ENCODE measurements at places on chromosomes 1 and 21.

GRCh38 chr1:46300673-46301405 lies 2.6 kb downstream of the LRRC41 start:
- peak overlapping the region; percentile 94 for H3K27ac ChIP-seq
- H3K27me3 ChIP-seq = no peaks in the 10 kb centered on the region
- no peaks in the 10 kb centered on the region for H3K36me3 ChIP-seq
- no peak for DNase-seq
- peaks cover 34% of the 10 kb centered on the region for H3K4me1 ChIP-seq
- peak overlapping the region; percentile 81 for H3K4me3 ChIP-seq

DNA sequence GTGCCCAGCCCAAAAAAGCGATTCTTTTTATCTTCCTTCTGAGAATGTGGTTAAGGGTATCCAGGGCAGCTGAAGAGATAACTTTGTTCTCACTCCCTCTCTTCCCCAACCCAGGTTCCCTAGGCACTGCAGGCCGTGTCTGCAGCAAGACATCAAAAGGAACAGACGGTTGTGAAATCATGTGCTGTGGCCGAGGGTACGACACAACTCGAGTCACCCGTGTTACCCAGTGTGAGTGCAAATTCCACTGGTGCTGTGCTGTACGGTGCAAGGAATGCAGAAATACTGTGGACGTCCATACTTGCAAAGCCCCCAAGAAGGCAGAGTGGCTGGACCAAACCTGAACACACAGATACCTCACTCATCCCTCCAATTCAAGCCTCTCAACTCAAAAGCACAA lies 11.4 kb downstream of the WNT2B start:
- H3K36me3 ChIP-seq = no peaks in the 10 kb centered on the region
- DNase-seq = no peak
- H3K4me3 ChIP-seq = no peak overlapping the region
- no peak overlapping the region for H3K27ac ChIP-seq

GRCh38 chr1:228969953-228970800 lies 234.9 kb downstream of the RHOU start:
- H3K27me3 ChIP-seq = no peaks in the 10 kb centered on the region
- H3K36me3 ChIP-seq = no peaks in the 10 kb centered on the region
- no peak overlapping the region for H3K27ac ChIP-seq
- DNase-seq = no peak

GRCh38 chr1:117120774-117121588 lies 568 bp downstream of the TRIM45 start:
- H3K4me1 ChIP-seq = no peaks in the 10 kb centered on the region
- no peaks in the 10 kb centered on the region for H3K36me3 ChIP-seq
- DNase-seq = peak; percentile 45

- DNase-seq = no peak
- H3K36me3 ChIP-seq = no peaks in the 10 kb centered on the region
- H3K4me3 ChIP-seq = no peak overlapping the region
- H3K27ac ChIP-seq = no peak overlapping the region
Observed at GRCh38 chr1:93967306-93967705, 58.1 kb upstream of the GCLM start.

GRCh38 chr1:104592926-104593325 lies 843.2 kb downstream of the AMY1C start:
- no peaks in the 10 kb centered on the region for H3K27me3 ChIP-seq
- peak; percentile 78 for DNase-seq
- H3K27ac ChIP-seq = no peak overlapping the region
- H3K4me1 ChIP-seq = peaks cover 4% of the 10 kb centered on the region

DNA sequence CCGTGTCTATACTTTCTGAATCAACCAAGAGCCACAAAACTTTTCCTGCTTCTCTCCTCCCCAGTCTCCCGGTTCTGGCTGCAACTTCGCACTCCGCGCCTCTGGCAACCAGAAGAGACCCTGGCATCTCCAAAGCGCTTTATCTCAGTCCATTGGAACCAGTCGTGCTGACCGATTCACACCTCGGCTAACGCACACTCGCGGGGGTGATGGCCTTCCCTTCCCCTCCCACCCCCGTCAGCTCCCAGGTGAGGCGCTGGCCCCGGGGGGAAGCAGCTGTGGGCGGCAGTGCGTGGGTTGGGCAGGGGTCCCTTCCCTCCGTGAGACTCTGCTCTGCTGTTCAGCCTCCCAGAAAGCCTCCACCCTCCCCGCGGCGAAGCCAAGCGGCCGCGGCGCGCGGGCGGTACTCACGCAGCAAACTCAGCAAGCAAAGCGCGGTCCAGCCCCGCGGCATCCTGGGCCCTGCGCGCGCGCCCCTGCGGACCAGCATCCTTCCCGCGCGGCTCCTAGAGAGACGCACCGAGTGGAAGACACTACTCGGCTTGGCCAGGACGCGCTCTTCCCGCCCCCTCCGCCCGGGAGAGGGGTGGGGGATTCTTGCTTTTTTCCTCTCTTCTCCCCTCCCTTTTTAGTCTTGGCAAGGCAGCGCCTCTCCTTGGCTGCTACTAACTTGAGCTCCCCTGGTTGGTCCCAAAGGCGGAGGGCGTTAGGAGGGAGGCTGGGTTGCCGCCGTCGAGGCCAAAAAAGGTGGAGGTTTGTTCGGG lies at the start of gene CD34:
CD34 (minus strand) TSS at position 535 of the 764 bp plus-strand sequence; CDS start at position 490, 45 bp downstream.
- no peaks in the 10 kb centered on the region for H3K27me3 ChIP-seq
- no peaks in the 10 kb centered on the region for H3K36me3 ChIP-seq
- peak within 1 kb of the TSS; percentile 47 for H3K4me3 ChIP-seq
- peak within 1 kb of the TSS; percentile 3 for H3K27ac ChIP-seq
- DNase-seq = no peak

DNA sequence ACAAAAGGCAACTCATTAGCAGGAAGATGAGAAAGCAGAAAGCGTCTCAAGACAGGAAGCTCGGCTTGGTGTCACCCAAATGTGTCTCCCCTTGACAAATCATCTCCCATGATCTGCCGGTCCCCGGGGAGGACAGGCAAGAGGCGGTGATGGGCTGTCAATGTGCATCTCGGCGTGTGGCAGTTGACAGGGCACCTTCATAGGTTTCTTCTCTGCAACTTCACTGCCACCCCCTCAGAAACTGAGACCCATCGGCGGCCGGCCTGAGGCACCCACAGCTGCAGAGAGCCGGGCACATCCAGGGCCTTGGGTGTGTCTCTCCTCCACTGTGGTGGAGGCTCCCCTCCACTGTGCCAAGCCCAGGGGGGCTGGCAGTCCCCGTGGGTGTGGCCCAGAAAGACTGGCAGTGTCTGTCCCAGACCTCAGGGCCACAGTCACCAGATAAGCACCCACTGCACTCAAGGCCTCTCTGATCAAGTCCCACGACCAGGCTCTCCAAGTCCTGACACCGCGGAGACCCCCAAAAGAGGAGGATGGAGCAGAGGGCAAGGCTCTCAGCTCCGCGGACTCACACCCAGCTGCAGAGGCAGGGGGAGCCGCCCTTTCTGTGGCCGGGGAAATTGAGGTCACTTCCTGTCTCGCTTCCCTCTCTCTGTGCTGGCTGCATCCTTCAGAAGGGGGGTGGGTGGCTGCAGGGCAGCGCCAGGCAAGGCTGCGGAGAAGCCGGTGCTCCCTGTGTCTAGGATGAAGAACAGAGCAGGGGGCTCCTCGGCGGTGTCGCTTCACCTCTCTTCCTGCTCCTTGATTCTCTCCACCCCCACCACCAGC lies 39.6 kb upstream of the LBR start:
- no peaks in the 10 kb centered on the region for H3K27me3 ChIP-seq
- DNase-seq = peak; percentile 94
- peak overlapping the region; percentile 35 for H3K4me3 ChIP-seq
- peak overlapping the region; percentile 74 for H3K27ac ChIP-seq
- no peaks in the 10 kb centered on the region for H3K36me3 ChIP-seq
- peaks cover 4% of the 10 kb centered on the region for H3K4me1 ChIP-seq

DNA sequence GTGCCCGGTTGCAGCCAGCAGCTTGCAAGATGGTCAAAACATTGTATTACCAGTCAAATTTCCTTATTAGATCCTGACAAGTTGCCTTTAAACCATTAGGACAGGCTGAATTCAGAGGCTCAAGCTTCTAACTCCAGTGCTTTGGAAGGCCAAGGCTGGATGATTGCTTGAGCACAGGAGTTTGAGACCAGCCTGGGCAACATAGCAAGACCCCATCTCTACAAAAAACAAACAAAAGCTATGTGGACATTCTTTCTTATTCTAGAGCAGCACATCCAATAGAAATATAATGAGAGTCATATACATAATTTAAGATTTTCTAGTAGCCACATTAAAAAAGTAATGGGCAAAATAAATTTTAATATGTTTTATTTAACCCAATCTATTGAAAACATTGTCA lies 149.3 kb downstream of the RUNX1 start:
- no peak overlapping the region for H3K27ac ChIP-seq
- DNase-seq = no peak
- no peaks in the 10 kb centered on the region for H3K4me1 ChIP-seq
- no peaks in the 10 kb centered on the region for H3K27me3 ChIP-seq

GRCh38 chr1:17259233-17259873 lies 10.5 kb downstream of the PADI3 start:
- H3K36me3 ChIP-seq = no peaks in the 10 kb centered on the region
- no peak for DNase-seq
- H3K27me3 ChIP-seq = no peaks in the 10 kb centered on the region
- no peak overlapping the region for H3K27ac ChIP-seq

GRCh38 chr1:154945160-154945961 lies 8.8 kb upstream of the PMVK start:
- H3K36me3 ChIP-seq = no peaks in the 10 kb centered on the region
- no peaks in the 10 kb centered on the region for H3K27me3 ChIP-seq
- no peak for DNase-seq
- no peak overlapping the region for H3K4me3 ChIP-seq
- peak overlapping the region; percentile 68 for H3K27ac ChIP-seq

GRCh38 chr21:41798326-41798725 lies 31.5 kb upstream of the RIPK4 start:
- H3K27me3 ChIP-seq = no peaks in the 10 kb centered on the region
- H3K27ac ChIP-seq = no peak overlapping the region
- H3K36me3 ChIP-seq = no peaks in the 10 kb centered on the region
- H3K4me3 ChIP-seq = no peak overlapping the region
- no peaks in the 10 kb centered on the region for H3K4me1 ChIP-seq

GRCh38 chr1:160077486-160077885 lies 3.9 kb upstream of the KCNJ9 start:
- no peaks in the 10 kb centered on the region for H3K27me3 ChIP-seq
- H3K27ac ChIP-seq = no peak overlapping the region
- no peaks in the 10 kb centered on the region for H3K36me3 ChIP-seq
- no peak for DNase-seq
- no peak overlapping the region for H3K4me3 ChIP-seq
- H3K4me1 ChIP-seq = no peaks in the 10 kb centered on the region

GRCh38 chr1:43134068-43134467 lies 38.0 kb downstream of the EBNA1BP2 start:
- no peak overlapping the region for H3K27ac ChIP-seq
- no peak overlapping the region for H3K4me3 ChIP-seq
- H3K4me1 ChIP-seq = no peaks in the 10 kb centered on the region
- DNase-seq = no peak
- H3K36me3 ChIP-seq = no peaks in the 10 kb centered on the region

- no peak overlapping the region for H3K27ac ChIP-seq
- H3K27me3 ChIP-seq = no peaks in the 10 kb centered on the region
- DNase-seq = no peak
- no peak overlapping the region for H3K4me3 ChIP-seq
- H3K36me3 ChIP-seq = no peaks in the 10 kb centered on the region
Observed at GRCh38 chr1:63453232-63453631, 69.8 kb downstream of the ITGB3BP start.

- peaks cover 34% of the 10 kb centered on the region for H3K4me1 ChIP-seq
- DNase-seq = peak; percentile 74
Observed at GRCh38 chr1:205285381-205286101, 36.0 kb downstream of the NUAK2 start.

DNA sequence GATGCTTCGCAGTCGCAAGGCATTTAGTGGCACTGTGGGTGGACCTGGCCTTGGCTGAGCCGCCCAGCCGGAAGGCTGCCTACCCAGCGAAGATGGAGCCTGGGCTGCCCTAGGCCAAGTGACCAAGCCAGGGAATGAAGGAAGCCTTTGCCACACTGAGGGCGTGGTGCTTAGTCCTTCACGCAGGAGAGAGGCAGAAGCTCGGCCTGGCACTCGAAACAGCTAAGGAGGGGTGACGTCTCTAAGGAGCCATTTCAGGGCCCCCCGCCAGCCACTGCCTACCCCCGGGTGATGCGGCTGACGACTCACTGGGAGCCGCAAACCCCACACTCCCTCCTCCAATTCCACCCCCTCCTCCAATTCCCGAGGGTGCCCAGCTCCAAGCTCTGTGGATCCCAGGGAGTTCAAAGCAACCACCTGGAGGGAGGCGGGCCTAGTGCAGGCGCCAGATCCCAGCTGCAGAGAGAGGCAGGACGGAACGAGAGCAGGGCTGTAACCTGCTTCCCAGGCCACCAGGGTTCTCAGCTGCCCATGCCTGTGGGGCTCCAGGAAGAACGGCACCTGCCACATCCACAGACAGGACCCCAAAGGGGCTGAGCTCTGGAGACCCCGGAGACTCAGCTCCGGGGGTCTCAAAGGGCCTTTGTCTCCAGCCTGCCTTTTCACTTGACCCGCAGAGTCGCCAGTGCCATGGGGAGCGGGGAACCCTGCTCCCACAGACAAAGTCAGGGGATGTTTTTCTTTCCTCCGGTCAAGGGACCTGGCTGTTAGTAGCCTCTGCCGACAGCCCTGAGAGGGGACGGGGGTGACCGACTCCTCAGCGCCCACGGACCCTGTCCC lies 75.8 kb downstream of the ARHGEF16 start:
- no peaks in the 10 kb centered on the region for H3K36me3 ChIP-seq
- peaks cover 11% of the 10 kb centered on the region for H3K4me1 ChIP-seq
- peak; percentile 57 for DNase-seq
- H3K27ac ChIP-seq = peak overlapping the region; percentile 82
- H3K27me3 ChIP-seq = no peaks in the 10 kb centered on the region

DNA sequence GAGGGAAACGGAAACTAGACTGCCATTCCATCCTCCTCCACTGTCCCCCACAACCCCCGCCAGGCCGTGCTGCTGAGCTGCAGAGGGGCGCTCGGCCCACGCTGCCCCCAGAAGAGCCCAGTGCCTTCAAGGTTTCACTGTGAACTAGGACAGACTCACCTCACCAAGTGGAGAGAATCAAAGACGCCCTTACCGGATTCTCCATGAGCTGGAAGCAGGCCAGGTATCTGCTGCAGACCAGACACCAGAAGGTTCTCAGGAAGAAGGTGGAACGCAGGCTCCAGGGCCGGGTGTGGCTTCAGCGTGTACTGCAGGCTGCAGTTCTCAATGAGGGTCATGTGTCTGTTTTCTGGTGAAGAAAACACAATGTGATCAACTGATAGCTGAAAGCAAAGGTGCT lies 30.6 kb downstream of the NPHP4 start:
- H3K36me3 ChIP-seq = no peaks in the 10 kb centered on the region
- no peaks in the 10 kb centered on the region for H3K4me1 ChIP-seq
- H3K4me3 ChIP-seq = no peak overlapping the region
- no peak overlapping the region for H3K27ac ChIP-seq
- H3K27me3 ChIP-seq = no peaks in the 10 kb centered on the region

- no peaks in the 10 kb centered on the region for H3K27me3 ChIP-seq
- H3K4me1 ChIP-seq = no peaks in the 10 kb centered on the region
- no peak overlapping the region for H3K4me3 ChIP-seq
- H3K27ac ChIP-seq = no peak overlapping the region
- no peaks in the 10 kb centered on the region for H3K36me3 ChIP-seq
Observed at GRCh38 chr1:34976384-34977209, 8.6 kb downstream of the TMEM35B start.

GRCh38 chr1:150225546-150225945 lies 10.4 kb downstream of the ANP32E start:
- peaks cover 3% of the 10 kb centered on the region for H3K36me3 ChIP-seq
- no peaks in the 10 kb centered on the region for H3K27me3 ChIP-seq
- H3K4me3 ChIP-seq = no peak overlapping the region
- H3K27ac ChIP-seq = no peak overlapping the region

GRCh38 chr1:40582116-40582515 lies 50.7 kb downstream of the ZNF684 start:
- no peaks in the 10 kb centered on the region for H3K4me1 ChIP-seq
- H3K27me3 ChIP-seq = no peaks in the 10 kb centered on the region
- H3K36me3 ChIP-seq = no peaks in the 10 kb centered on the region
- H3K4me3 ChIP-seq = no peak overlapping the region
